ENCODE measurements at places on chromosomes 12 and 14.

DNA sequence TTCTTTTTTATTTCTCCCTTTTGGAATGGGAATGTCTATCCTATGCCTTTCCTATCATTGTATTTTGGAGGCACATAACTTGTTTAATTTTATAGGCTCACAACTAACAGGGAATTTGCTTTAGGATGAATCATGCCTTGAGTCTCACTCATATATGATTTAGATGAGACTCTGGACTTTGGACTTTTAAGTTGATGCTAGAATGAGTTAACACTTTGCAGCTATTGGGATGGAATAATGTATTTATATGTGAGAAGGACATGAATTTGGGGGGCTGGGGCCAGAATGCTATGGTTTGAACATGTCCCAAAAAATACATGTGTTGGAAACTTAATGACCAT is 365.3 kb downstream of the ZFP36L1 start:
- DNase-seq: no peak

DNA sequence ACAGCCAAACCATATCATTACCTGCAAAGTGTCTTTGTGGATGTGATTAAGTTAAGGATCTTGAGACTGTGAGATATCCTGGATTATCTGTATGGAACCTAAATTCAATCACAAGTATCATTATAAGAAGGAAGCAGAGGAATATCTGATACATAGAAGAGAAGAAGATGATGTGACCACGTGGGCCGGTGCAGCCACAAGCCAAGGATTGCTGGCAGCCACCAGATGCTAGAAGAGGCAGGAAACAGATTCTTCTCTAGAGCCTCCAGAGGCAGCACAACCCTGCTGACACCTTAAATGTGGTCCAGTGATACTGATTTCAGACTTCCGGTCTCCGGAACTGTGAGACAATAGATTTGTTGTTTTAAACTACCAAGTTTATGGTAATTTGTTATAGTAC is 6.1 kb upstream of the IFI27L2 start:
- DNase-seq: no peak

GRCh38 chr14:54503486-54503885 is 6.2 kb upstream of the CGRRF1 start:
- no peak for DNase-seq

GRCh38 chr12:72273499-72273837 is 1.3 kb downstream of the TRHDE start:
- no peak for DNase-seq

DNA sequence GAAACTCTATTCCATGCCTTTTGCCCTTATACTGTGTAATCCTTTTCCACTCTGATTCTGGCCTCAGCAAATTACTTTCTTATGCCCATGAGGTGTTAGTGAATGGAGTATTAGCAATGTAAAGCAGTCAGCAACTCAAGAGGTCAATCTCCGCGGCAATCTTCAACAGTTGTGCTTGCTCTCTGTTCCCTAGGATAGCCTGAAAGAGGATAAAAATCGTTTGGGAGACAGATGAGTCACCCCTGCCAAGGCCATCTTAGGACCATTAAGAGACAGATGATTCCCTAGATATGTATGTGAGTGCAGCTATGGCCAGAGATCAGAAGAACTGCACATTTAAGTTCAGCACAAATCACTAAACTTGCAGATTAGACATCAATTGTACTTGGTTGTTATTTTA is 1145.8 kb downstream of the GALC start:
- no peak for DNase-seq

DNA sequence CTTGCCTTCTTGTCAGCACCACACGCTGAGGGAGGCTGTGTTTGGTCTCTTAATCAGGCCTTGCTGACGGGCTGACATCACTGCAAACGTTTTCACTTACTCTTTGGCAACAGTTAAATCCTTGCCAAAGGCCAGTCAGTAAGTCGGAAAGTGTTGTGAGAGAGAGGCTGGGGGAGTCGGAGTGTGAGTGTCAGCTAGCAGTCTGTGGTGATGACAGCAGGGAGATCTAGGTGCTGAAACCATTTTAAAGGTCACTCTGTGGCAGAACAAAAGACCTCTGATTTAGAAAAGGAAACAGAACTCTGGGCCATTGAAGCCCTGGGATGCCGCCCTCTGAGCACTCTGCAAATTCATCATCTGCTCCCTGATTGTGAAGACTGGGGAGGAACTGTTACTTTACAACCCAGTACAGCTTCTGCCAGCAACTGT is 143.5 kb downstream of the PAX9 start:
- DNase-seq: no peak

GRCh38 chr12:18750085-18750484 is 12.2 kb downstream of the CAPZA3 start:
- no peak for DNase-seq

- DNase-seq: no peak
Measured at GRCh38 chr14:92613681-92614260, 100.2 kb downstream of the RIN3 start.

DNA sequence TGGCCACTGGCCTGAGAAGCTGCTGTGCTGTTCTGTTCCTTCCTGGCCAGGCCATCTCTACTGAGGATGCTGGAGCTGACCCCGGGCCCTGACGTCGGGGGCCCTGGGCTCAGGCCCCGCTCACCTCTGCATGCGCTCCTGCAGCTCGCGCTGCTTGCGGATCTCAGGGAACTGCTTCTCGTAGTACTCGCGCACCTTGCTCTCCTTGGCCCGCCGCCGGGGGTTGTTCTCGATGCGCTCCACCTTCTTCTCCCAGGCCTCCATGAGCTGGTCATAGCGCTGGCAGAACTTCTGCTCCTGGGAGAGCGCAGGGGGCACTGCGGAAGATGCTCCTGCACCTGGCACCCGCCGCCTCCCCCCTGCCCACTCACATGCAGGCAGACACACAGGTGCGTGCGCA is 135.6 kb downstream of the RFLNA start:
- no peak for DNase-seq

- DNase-seq: no peak
Measured at GRCh38 chr14:21631084-21631483, 3.7 kb downstream of the OR10G2 start.

- no peak for DNase-seq
Measured at GRCh38 chr12:122215771-122216170, 10.1 kb downstream of the DIABLO start.

DNA sequence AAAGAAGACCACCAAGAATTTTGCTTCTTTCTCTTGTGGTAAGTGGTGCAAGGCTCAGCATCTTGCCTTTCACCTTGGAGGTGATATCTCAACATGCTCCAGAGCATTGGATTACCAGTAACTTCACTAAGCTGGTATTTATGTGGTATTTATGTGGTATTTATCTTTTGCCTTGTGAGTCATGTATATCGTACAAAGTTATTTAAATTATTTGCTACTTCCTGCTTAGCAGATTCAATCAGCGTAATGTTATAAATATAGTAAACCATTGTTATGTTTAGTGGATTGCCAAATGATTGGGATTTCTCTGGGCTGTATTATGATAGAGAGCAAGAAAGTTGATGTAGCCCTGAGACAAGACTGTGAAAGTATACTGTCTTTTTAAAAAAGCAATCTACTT is 366.4 kb downstream of the IPO8 start:
- DNase-seq: no peak

DNA sequence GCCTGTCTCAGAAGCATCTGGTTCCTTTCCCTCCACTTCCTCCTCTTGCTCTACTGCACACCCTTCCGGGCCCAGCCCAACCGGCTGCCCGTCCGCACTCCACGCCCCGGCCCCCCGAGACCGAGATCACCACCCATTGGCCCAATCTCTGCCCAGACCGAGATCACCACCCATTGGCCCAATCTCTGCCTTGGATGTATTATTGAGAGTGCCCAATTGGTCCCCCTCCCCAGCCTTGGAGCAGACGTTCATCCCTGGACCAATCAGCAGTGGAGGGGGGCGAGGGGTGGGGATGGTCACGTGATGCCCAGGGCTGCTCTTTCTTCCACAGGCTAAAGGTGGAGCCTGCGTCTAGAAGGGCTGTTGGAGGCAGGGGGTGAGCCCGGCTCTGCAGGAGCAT is 75.6 kb upstream of the TMEM132C start:
- no peak for DNase-seq

- peak; percentile 36 for DNase-seq
Measured at GRCh38 chr12:2482938-2483660, 311.7 kb upstream of the FKBP4 start.

- no peak for DNase-seq
Measured at GRCh38 chr14:51692646-51693045, 40.9 kb downstream of the FRMD6 start.

GRCh38 chr12:132171293-132171967 is 27.2 kb downstream of the NOC4L start:
- DNase-seq: no peak

DNA sequence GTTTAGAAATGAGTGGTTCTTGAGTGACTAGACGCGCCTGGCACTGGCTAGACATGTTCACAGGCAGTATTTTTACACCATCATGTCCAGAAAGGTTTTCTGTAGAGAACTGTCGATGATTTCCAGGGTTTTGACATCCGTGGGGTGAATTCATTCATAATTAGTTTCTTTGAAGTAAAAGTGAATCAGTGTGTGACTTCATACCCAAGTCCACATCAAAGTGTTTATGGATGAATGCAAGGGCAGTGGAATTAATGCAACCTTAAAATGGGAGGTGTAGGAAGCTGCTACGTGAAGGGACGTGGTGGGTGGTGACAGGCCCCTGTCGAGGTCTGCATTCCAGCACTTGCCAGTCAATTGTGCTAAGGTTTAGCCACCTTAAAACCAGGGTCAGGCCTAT is 38.4 kb upstream of the ELK3 start:
- DNase-seq: no peak

DNA sequence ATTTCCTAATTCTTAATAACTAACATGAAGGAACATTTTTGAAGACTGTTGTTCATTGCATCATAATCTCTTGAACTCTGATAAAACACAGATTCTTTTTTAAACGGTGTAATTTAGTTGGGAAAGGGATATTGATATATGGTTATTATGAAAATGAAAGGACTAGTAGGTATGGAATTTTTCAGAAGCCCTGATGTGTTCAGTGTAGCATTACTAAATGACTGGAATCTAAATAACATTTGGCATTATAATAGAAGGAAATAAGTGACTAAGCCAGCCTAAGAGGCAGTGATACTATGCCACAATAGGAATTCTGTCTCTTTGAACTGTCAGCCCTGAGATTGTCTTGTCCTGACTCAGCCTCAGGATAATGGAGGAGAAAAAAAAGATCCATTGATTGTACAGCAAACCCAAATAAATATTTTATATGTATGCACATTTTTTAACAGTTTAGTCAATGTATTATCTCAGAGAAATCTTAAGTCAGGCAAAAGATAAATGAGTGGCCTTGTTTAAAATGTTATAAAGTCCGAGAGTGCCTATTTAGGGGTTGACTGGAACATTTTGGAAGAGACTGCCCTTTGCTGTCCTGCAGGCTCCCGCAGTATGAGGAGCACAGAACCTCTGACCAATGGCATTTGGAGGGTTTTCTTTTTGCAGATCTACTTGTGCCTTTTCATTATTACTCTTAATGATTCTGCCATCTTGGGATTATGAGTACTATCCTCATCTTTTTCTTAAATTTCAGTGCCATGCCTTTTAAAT is 271.2 kb downstream of the EGLN3 start:
- no peak for DNase-seq

GRCh38 chr12:62162214-62162613 is 98.0 kb upstream of the USP15 start:
- no peak for DNase-seq

DNA sequence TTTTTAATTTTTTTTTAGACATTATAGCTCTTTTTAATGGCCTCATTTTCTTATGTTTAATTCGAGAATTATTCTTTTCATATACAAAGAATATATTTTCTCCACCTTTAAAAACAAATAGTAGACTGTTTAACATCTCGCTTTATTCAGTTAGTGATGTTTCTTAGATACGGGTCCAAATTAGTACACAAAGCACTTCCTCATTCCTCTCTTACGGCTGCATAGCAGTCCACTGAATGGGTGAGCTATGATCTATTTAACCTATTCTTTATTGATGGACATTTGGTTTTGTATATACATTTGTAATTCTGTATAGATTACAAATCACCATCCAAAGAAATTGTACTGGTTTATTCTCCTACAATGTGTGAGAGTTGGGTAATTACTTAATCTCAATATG is 8.3 kb upstream of the GPR162 start:
- DNase-seq: no peak

GRCh38 chr12:118430516-118430915 is 54.2 kb downstream of the SUDS3 start:
- DNase-seq: no peak

GRCh38 chr14:35244542-35244941 is 47.6 kb upstream of the PSMA6 start:
- no peak for DNase-seq

DNA sequence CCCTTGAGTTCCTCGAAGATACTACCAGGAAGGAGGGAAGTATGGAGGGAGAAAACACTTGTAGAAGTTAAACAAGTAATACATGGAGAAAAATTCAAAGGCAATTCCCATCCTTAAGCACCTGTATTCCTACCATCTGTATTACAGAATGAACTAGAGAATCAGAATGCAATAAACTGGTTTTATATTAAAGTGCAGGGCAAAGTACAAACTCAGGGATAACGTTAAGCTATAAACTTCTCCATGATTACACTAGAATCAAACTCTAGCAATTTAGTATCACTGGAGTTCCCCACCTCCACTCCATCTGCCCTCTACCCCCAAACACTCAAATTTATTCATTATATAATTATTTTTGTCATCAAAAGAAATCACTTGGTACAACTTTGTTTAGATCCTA is 13.1 kb downstream of the PAWR start:
- DNase-seq: no peak

DNA sequence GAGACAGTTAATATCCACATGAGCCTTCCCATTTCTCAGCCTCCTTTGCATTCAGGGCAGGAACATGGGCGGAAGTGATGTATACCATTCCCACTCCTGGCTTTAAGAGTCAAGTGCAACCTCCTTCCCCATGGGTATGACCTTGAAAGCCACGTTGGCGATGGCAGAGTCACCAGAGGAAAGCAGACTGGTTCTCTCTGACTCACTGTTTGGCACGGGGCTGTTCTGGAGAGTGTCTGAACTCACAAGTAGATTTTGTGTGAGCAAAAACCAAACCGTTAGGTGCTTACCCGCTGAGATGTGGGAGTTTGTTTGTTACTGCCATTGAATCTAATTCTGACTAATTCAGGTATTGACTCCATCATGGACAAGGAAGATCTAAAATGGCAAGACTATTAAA is 36.7 kb upstream of the PZP start:
- DNase-seq: no peak

DNA sequence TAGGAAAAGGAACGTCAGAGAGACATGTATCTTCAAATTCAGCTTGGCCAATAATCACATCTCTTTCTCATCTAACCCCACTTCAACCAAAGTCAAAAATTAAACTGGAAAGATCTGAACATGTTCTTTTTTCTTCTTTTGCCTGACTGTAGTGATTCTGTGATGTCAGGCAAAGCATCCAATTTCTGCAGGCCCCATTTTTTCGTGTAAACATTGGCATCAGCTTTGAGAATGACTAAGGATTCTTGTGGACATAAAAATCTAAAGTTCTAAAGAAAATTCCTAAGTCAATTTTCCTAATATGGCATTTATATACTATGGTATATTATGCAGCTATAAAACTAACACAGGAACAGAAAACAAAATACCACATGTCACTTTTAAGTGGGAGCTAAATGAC is 89.1 kb downstream of the STXBP6 start:
- no peak for DNase-seq
